Epithelial cell of proximal tubule (primary cell): ENCODE measurements at places on chromosomes 12 and 14. TPM values are rescaled to one million over a fixed set of nuclear protein-coding genes. Genes with fewer than 3 reads are reported as not detected.
A peak's percentile ranks its signal among the peaks of the same experiment; 100 is the strongest.

DNA sequence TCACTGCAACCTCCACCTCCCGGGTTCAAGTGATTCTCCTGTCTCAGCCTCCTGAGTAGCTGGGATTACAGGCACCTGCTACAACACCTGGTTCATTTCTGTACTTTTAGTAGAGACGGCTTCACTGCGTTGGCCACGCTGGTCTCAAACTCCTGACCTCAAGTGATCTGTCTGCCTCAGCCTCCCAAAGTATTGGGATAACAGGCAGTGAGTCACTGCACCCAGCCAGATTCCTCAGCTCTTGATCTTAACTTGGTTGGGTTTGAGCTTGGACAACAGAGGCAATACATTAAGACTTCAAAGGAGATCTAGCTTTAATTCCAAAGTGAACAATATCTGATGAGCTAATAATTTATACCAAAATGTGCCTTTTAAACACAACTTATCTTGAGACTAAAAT is 5.6 kb downstream of the DAZAP2 start:
- no peak for DNase-seq

DNA sequence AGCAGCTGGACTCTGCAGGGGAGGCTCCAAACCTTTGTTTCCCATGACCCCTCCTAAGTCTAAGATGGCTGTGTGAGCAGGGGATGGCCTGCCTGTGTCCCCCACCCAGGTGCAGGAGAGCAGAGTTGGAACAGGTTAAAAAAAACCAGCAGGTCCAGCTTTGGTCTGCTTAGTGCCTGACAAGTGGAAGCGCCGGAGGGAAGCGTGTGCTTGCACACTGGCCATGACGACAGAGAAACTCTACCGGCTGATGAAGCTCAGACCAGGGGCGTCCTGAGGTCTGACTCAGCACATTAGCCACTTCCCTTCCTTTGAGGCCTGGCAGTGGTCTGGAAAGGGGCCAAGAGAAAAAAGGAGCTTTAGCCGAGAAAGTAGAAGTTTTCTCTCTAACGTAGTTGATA is 280.1 kb downstream of the VRK1 start:
- DNase-seq: peak; percentile 23

GRCh38 chr14:100775351-100775830 is 48.7 kb downstream of the DLK1 start:
- no peak for DNase-seq

GRCh38 chr12:46367351-46368029 is 5.1 kb downstream of the SLC38A2 start:
- DNase-seq: no peak

GRCh38 chr12:10212739-10213131 is at the start of gene GABARAPL1:
GABARAPL1 (plus strand) TSS chr12:10212877; CDS start chr12:10213130, 253 bp downstream.
- no peak for DNase-seq

DNA sequence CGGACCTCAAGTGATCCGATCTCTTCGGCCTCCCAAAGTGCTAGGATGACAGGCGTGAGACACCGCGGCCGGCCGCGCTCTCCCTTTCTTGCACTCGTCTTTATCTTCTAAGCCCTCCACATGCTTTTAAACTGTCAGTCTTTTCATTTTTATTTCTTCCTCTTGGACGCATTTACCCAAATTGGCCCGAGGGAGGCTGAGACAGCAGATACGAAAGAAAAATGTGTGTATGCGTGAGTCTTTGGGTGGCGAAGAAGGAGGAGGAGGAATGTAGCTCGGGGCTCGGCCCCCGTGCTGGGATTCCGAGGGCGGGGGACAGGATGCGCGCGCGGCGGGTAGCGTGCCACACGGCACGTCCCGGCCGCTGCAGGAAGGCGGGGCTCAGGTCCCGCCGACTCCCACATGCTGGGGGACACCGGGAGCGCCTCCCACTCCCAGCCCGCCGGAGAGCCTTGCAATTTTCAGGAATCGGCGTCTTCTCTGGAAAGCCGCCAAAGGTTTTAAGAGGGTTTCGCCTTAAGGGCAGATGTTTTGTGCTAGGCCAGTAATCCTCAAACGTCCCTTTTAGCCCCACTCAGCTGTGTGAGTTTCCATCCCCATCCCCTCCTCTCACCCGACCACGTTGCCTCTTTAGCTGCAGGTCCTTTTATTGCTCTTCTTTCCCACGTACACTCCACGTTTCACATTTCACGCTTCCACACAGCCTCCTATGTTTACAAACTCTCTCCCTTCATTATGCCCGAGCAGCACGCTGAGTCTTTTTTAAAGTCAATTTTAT is 34.7 kb upstream of the SLC2A3 start:
- DNase-seq: no peak

DNA sequence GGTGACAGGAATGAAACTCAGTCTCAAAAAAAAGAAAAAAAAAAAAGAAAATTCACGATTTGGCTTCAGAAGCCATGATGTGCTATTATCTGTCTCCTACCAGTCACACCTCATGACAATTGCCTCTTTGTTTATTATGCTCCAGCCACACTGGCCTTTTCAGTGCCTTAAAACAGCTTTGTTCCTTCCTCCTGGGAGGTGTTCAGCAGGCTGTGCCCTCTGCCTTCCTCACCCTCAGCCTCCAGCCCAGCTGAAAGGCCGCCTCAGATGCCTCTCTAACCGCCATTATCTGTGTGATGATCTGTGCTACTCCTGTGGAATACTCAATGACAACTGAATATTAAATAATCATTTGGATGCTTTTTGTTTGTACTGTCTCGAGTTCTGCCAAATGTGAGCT is 8.6 kb upstream of the ARPC3 start:
- no peak for DNase-seq

- DNase-seq: no peak
These were observed 208.3 kb downstream of the LRIG3 start for GRCh38 chr12:58711974-58712373.

- peak; percentile 94 for DNase-seq
These were observed 152.7 kb downstream of the GXYLT1 start for GRCh38 chr12:41992022-41992421.

DNA sequence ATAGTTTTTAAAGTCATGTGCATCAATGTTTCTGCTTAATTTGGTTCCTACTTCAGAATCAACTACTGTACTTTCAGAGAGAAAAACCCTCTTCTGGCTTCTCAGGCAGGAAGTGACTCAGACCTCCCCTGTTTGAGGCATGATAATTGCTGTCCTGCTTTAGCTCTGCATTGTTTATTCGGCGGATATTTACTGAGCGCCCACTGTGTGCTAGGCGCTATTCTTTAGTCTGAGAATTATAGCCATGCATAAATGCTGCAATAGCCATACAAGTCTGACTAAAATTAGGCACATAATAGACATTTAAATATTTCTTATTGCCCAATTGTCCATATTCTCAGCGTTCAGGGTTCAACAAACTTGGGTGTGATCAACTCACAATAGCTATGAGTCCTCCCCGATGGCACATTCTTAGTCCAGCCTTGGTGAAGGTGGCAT is 6.1 kb upstream of the AMIGO2 start:
- no peak for DNase-seq

GRCh38 chr12:117063162-117063911 is 35.9 kb downstream of the TESC start:
- DNase-seq: no peak

- DNase-seq: peak; percentile 57
These were observed 113.3 kb upstream of the PRB2 start for GRCh38 chr12:11508699-11509098.

DNA sequence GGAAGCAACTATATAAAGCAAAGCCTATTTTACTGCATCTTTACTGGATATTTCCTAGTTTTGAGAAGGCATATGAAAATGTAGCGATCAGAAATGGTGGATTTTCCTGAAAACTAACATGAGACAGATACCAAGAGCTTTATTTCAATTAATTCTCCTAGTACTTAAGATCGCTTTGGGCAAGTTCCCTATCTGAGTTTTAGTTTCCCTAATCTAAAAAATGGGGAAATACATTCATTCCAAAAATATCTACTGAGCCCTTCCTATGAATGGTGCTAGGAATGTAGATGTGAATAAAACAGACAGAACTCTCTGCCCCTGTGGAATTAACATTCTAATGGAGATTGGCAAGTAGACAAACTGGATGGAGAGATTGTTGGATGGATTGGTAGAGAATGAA is 8.4 kb downstream of the CATSPERB start:
- DNase-seq: no peak

DNA sequence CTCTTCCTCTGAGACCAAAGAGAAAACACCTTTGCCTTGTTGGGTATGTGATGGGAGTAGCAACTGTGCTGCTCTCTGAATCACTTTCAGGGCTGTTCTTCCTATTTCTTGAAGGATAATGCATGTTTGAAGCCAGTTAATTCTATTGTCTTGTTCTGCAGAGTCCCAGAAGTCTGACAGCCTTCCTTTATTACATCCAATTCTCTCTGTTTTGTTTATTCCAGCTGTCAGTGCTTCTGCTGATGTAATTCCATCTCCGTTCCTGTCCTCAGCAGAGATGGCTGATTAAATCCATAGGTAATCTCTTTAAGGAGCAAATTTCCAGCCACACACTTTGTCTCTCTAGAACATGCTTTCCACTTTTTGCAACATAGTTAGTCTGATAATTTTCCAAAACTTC is 59.7 kb downstream of the MGAT4C start:
- DNase-seq: no peak

- DNase-seq: no peak
These were observed 115.2 kb upstream of the ARHGAP5 start for GRCh38 chr14:31961896-31962295.

- DNase-seq: no peak
These were observed 341.4 kb downstream of the ADAMTS20 start for GRCh38 chr12:43210485-43211192.

DNA sequence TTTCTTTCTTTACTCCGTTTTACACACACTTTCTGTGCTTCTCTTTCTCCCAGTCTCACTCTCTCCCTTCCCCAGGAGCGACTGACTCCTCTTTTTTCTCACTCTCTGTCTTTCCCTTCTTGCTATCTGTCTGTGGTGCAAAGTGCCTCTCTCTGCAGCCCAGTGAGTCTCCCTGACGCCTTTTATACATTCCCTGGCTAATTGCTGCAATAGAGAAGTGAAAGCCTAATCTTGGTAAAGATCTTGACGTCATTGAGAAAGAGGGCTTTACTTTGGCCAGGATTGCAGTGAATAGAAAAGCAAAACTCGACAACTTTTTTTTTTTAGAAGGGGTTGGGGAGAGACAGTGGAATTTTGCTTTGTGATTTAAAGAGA is 706 bp upstream of the DIO2 start:
- DNase-seq: no peak

DNA sequence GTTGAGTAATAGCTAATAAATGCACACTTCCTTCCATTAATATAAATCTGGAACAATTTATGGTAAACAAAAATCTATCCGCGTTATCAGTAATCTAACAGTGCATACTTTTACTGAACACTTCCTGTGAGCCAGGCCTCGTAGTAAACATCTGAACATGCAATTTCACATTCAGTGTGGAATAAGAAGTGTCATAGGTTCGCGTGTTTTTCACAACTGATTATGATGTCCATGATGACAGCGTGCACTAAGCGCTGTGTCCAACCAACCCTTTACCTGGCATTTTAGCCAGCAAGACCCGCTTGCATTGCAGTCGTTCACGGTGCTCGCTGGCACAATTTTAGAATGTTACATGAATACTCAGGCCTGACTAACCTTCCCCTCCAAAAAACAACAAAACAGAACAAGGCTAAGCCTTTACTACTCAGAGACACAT is 2.1 kb downstream of the PNMA1 start:
- no peak for DNase-seq

- DNase-seq: no peak
These were observed 76.6 kb downstream of the RNF34 start for GRCh38 chr12:121476477-121476876.

DNA sequence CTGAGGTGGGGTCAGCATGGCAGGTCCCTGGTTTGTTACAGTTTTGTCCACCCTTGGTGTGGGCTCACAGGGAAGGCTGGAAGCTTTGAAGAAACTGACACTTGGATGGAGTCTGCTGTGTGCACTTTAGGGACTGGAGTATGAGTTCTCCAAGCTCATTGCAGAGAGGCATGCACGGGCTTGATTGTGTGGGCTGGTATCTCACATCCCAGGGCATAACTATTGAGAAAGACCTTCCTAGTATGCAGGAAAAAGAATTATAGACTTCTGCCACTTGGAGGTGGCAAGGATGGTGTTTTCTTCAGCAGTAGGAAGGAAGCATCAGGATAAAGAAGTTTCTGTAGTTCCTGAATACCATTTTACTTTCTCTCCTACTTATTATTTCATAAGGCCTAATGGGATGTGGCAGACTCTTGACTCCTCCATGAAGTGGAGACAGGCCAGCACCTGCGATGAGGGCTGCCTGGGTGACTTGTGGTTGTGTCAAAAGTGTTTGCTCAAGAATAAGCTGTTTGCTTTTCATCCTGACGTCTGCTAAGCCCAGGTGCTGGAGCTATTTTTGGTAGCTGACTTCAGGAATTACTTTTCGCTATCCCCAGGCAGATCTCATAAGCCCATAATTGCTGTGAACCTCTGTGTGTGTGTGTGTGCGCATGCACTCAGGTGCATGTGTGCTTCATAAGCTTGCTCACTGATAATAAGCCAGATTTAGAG is 125.8 kb downstream of the KTN1 start:
- DNase-seq: no peak

DNA sequence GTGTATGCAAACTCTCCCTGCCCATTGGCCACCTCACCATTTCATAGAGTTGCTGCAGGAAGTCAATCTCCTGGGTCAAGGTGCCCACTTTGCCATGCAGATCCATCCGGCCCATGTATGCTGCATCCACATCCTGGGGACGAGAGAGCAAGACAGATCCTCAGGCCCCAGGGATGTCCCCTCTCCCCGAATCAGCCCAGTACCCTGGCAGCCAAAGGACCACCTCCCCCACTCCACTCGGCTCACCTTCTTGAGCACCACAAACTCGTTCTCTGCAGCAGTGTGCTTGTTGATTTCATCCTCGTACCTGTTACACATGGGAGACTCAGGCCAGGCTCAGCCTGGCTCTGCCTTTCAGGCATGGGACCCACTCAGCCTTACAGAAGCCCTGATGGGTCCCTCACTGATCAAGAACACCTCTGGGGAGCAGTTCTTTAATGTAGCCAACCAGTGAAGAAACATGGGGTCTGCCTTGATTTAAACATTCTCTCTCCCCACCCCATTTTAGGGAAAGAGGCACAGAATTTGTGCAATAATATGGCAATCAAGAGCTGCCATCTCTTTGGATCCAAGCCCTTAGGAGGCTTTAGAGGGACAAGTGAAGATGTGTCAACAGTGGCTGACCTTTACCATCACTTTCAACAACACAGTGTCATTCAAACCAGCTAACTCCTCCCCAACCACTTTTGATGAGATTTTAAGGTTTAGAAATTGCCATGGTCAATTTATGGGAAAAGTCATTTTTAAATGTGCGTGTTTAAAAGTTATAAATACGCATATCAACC is 3.9 kb downstream of the KRT79 start:
- DNase-seq: no peak

- DNase-seq: no peak
These were observed 61.8 kb downstream of the RCOR1 start for GRCh38 chr14:102654298-102654697.

GRCh38 chr14:95184413-95184790 is 27.1 kb upstream of the DICER1 start:
- DNase-seq: no peak

- DNase-seq: no peak
These were observed 110.2 kb downstream of the VCPKMT start for GRCh38 chr14:50006141-50006540.

Gene ZC2HC1C
- total RNA-seq: 1.9 and 2.2 TPM in 2 replicates

Gene KLHDC1
- 0.17 and 0.22 TPM in 2 replicates for total RNA-seq

Gene CCDC92
- 13.5 and 25.9 TPM in 2 replicates for total RNA-seq

Gene NEDD1
- total RNA-seq: 30.6 and 37.2 TPM in 2 replicates

Gene SLC2A14
- total RNA-seq: not detected in 2 replicates

Gene PTGER2
- total RNA-seq: 2.2 TPM in 2 replicates

Gene TMEM253
- 0.43 TPM in 1 of 2 replicates, not detected in the other for total RNA-seq

Gene DPY19L2
- 5.6 and 6.9 TPM in 2 replicates for total RNA-seq

Gene PAWR
- 86.2 and 110 TPM in 2 replicates for total RNA-seq

Gene PAX9
- total RNA-seq: 0.12 TPM in 1 of 2 replicates, not detected in the other

Gene NPAS3
- 0.07 and 0.35 TPM in 2 replicates for total RNA-seq

Gene NRL
- 0.87 and 1.2 TPM in 2 replicates for total RNA-seq

Gene SERPINA9
- total RNA-seq: not detected in 2 replicates
